Smooth muscle cell of the pulmonary artery (primary cell): ENCODE measurements at places on chromosomes 13 and 19. TPM values are rescaled to one million over a fixed set of nuclear protein-coding genes. Genes with fewer than 3 reads are reported as not detected.

Gene PRTN3
- total RNA-seq = 0.07 TPM in 1 of 2 replicates, not detected in the other

Gene KANK2
- total RNA-seq = 364 and 439 TPM in 2 replicates

Gene FCHO1
- 0.17 and 0.65 TPM in 2 replicates for total RNA-seq

Gene CCDC122
- total RNA-seq = 4.2 and 5.4 TPM in 2 replicates

Gene ANGPTL4
- total RNA-seq = 32.2 and 45.7 TPM in 2 replicates

Gene FCAR
- not detected in 2 replicates for total RNA-seq
